NCI-H524 treated with DMSO at 0.1 percent for 48 hours (cell line): ENCODE measurements at places on chromosomes 4 and X.
A peak's percentile ranks its signal among the peaks of the same experiment; 100 is the strongest.

DNA sequence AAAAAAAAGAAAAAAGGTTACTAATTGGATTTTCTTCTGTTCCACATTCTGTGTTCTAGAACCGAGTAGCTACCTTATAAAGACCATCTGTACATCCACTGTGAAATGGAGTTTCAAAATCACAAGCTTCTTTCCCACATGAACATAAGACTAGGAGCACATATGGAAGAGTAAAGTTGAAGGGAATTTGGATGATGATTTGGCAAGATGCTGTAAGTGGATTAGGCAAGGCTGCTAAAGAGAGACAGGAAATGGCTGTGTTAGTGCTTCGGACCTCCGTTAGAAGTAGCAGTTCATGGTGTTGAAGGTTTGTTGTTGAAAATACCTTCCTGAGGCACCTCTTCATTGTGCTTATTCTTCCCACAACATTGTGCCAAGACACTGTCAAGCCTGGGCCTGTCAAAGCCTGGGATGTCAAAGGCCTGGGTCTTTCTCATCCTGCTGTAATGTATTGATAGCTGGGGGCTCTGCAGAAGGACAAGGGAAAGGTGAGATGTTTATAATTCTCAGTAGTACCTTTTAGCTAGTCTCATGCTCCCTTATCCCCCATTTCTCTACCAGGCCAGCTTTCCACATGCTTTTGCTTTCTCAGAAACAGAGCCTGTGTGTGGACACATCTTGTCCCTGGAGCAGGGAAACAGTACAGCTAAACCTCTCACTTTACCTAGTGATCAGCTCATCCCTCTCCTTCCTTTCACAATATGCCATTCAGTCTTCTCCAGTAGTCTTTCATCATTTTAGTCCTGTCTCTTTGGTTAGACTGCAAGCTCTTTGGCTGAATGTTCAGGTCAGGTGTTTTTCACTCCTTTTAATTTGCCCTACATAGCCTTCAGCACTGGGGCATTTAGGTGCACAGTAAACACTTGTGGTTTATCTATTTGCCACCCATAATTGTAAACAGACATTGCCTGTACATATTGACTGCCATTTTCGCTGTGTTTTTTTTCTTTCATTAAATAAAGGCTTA, 37.9 kb upstream of the CYP2U1 start:
- DNase-seq = no peak

- DNase-seq = no peak
Observed at GRCh38 chr4:170386511-170386910, 296.8 kb upstream of the AADAT start.

GRCh38 chr4:168273838-168274237, 44.7 kb downstream of the DDX60 start:
- no peak for DNase-seq

- DNase-seq = no peak
Observed at GRCh38 chr4:65597697-65598096, 72.6 kb downstream of the EPHA5 start.

GRCh38 chrX:103688946-103689345, 2.4 kb upstream of the MORF4L2 start:
- no peak for DNase-seq

- DNase-seq = no peak
Observed at GRCh38 chrX:3461397-3462165, 115.1 kb upstream of the MXRA5 start.

- DNase-seq = no peak
Observed at GRCh38 chr4:147933779-147934178, 201.9 kb downstream of the ARHGAP10 start.

DNA sequence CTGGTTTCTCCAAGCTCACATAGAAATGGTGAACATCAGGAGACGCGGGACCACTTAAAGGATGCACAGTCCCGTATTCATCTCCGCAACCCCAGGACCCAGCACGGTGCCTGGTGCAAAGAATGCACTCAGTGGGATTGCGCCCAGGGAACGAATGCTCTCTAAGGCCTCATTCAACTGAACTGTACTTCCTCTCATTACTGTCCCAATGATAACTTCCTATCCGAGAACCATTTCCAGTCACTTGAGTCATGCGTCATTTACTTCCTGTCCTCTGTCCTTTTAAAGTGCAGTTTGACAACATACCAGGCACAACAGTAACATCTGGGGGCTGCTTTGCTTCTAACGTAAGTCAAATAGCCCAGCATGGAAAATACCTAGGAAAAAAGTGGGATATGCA, 75.7 kb downstream of the RBM47 start:
- no peak for DNase-seq

- no peak for DNase-seq
Observed at GRCh38 chr4:1014291-1015167, 3.1 kb downstream of the FGFRL1 start.

- DNase-seq = no peak
Observed at GRCh38 chrX:27838185-27838584, 30.4 kb downstream of the MAGEB10 start.

DNA sequence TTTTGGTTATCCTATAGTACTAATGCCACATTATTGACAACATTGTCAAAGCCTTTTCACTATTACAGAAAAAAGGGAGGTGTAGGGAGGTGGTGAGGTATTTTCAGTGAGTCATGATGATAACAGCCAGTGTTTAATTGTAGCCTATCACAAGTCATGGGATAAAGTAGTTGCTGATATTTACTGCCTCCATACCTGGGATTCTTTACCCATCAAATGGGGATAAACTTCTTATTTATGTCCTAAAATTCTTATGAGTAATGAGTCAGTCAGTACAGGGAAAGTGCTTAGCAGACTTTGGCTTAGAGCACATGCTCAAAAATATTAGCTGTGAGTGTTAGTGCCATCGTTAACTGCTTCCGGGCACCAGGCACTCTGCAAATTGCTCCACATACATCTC, 25.7 kb downstream of the ADGRG2 start:
- DNase-seq = no peak

DNA sequence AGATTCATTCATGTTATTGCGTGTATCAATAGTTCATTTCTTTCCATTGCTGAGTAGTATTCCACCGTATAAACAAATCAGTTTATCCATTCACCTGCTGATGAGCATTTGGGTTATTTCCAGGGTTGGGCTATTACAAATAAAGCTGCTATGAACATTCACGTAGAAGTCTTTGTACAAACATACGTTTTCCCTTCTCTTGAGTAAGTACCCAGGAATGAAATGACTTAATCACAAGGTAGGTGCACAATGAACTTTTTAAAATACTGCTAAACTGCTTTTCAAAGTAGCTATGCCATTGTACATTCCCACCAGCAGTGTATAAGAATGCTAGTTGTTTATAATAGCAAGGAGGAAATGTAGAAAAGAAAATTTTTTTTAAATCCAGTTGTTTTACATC, 35.9 kb downstream of the SYTL4 start:
- DNase-seq = no peak

DNA sequence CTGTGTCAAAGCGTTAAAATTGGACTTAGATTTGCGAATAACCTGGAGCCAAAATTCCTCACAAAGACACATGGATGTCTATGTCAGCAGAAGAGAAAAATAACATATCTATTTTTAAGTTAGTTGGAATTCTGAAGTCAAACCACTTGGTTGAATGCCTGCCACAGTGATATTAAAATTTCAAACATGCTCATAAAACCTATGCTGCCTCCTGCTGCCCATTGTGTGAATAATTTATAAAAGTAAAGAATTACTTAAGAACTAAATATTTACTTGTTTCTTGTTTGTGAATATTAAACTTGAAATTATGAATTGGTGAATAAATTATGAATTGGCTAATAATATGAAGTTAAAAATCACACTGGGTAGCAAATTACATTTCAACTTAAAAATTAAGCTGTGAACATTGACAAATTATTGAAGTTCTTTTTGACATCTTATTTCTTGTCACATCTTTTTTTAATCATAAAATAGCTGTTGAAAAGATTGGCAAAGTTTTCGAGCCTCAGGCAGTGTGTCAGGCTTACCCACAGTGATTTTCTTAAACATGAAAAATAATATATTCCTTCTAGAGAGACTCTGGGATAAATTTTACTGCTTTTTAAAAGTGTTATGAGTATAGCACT, 35.4 kb downstream of the FABP2 start:
- DNase-seq = no peak

DNA sequence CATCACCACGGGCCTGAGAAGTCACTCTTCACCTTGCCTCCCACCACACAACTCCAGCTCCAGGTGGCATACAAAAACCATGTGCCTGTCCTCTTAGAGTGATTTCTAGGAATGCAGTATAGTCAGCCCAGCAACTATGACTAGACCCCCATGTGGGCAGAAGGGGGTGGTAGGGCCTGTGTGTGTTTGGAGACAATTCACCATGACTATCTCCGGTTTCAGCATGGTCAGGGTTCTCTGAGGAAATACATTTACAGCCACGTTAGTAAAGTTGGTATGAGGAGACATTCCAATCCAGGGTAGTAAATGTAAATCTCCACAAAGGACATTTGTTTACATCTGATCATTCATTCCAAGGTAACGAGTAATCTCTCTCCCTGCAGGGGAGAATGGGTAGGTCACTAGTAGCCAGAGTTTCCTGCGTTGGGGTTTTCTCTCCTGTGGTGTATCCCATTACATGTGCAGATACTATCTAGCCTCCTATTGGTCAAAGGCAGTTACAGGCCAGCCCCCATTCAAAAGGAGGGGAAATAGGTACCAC, 4.2 kb upstream of the MTMR1 start:
- no peak for DNase-seq

DNA sequence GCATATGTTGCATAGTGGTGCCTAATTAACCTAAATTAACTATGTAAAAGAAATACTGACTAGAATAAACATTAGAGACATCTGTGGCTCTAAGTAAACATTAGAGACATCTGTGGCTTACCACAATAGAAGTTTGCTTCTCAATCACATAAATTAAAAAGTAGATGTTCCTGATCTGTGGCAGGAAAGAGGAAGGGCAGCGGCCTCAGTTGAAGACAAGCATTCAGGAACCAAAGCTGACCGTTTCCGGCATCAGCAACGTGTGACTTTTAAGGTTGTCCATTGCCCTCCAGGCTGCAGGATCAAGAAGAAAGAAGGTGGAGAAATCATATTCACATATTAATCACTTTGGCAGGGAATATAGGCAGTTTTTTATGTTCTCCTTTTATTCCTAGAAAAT, 336.3 kb upstream of the TRAM1L1 start:
- no peak for DNase-seq

DNA sequence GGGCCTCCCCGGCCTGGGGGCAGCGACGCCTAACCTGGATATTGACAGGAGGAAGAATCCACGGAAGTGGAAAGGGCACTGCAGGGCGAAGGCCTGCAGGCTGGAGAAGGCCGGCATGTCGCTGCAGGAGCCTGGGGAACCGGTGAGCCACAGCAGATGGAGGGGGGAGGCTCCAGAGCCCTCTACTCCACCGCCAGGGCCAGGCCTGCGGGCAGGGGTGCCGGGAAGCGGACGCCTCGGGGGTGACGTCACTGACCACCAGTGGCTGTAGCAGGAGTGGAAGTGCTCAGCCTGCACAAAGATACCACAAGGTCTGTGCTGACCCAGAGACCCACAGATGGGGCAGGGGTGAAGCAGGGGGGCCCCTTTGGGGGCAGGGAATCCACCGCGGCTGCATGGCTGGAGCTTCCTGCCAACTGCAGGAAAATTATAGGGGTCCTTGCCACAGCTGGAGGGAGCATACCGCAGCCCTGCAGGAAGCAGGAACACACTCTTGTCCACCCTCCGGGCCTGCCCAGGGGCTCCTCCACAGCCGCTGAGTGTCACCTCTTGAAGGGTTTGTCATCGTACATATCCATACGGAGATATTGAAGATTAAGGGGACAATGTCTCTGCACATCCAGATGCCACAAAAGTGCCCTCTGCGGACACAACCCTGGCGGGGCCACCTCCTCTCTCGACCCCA, 7.6 kb upstream of the HTRA3 start:
- no peak for DNase-seq

- DNase-seq = no peak
Observed at GRCh38 chr4:107212565-107212964, 176.5 kb upstream of the DKK2 start.

- DNase-seq = no peak
Observed at GRCh38 chrX:41857670-41858069, 65.7 kb downstream of the CASK start.

DNA sequence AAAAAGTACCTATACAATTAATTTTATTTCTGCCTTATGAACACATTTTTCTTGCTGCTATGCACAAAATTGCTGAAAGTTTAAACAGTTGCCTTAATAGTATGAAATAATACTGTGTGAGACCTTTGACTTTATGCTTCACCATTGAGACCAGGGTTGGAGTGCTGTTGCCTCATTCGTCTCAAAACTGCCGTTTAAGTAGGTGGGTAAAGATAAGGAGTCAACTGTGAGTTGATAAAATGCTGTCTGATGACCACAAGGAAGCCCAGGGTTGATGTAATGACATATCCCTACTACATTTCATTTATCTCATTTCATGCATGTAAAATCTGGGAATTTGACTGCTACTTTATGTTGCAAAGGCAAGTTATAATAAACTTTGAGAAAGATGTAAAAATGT, 23.4 kb downstream of the STK26 start:
- no peak for DNase-seq

DNA sequence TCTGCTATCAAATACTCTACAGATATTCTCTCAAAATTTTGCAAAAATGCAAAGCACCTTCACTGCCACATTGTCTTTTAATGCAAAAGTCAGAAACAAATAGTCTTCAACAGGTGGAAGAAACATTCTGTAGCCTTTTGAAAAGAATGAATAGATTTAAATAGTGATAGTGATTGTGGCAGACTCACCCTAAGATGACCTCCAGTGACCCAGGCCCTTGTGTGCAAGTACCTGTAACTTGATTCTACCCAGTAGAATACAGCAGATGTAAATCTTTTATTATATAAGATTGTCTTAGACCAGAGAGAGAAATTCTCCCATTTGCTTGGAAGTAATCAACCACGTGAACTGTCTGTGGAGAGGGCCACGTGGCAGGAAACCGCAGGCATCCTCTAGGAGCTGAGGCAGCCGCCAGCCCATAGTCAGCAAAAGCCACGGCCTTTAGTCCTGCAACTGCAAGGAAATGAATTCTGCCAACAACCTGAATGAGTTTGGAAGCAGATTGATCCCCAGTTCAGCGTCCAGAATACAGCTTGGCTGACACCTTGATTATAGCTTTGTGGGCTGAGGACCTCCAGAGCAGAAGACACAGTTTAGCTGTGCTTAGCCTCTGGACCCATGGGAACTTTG, 272.5 kb downstream of the ARHGAP10 start:
- DNase-seq = no peak

DNA sequence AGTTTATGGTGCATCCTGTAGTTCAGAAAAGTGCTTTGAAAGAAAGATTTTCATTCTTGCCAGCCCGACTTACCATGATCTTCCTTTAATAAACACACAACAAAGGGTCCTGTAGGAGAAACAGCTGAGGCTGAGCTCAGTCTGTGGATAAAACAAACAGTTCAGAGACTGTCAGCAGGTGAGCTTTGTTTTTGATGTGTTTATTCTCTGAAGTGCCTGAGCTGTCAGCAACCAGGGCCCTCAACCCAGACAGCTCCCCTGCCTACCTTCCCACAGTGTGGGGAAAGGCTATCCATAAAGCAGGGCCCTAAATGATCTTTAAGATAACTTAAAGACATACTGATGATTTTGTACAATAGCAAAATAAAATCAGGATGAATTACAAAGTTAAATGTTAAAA, 459.2 kb upstream of the GALNT7 start:
- no peak for DNase-seq

- peak; percentile 20 for DNase-seq
Observed at GRCh38 chrX:24214568-24214967, 65.0 kb downstream of the ZFX start.

- DNase-seq = no peak
Observed at GRCh38 chrX:110286106-110286505, 31.8 kb downstream of the AMMECR1 start.
